Activated CD4-positive, alpha-beta T cell treated with anti-CD3 and anti-CD28 coated beads for 36 hours (primary cell): ENCODE measurements at places on chromosomes 11 and 22. TPM values are rescaled to one million over a fixed set of nuclear protein-coding genes. Genes with fewer than 3 reads are reported as not detected.

The CRYBA4 gene
- not detected for total RNA-seq

The MUC5B gene
- not detected for total RNA-seq

The OR2AG1 gene
- total RNA-seq, result not detected

The APOBEC3H gene
- total RNA-seq, result 7.3 TPM

The BRSK2 gene
- total RNA-seq, result 0.96 TPM

The GAL3ST1 gene
- not detected for total RNA-seq

The IL17REL gene
- total RNA-seq, result 0.16 TPM

The IFITM10 gene
- 0.21 TPM for total RNA-seq

GRCh38 chr22:36166518-36167220, 6.1 kb upstream of the APOL3 start:
- DNase-seq, result no peak

DNA sequence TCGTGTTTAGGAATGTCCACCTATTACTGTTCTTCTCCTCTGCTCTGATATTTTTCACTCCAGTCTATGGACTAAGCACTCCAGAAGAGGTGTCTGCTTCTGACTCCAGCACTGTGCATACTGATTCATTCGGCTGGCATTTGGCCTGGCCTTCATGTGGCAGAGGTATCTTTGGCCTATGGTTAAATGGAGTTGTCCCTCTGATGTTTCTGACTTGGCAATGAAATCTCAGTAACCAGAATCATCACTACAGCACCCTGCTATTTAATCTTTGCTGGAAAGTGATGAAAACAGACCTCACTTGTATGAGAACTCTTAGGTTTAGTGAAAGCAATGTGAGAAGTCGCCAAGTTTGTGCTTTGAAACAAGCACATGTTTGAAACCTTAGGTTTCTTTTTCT, 155.2 kb downstream of the MAML2 start:
- DNase-seq, result peak; percentile 61

DNA sequence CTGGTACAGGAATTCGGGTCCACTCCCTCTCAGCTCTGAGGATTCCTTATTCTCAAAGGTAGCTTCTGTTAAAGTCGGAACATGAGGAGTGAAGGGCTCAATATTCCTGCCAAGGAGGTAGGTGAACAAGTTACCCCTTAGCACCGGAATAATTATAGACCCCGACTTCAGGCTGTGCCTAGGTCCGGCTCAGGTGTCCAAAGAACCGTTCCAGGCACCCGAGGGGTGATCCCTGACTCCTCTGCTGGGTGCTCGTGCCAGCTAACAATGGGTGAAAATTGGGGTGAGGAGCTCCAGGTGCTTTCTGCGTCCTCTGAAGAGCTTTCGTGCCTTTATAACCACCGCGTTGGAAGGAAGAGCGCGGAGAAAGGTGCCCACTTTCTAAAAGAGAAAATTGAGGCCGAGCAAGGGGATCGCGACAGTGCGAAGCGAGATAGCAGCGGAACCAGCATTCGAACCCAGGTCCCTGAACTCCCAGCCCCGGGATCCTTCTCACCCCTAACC, 393 bp downstream of the CYB561A3 start:
- DNase-seq, result no peak

DNA sequence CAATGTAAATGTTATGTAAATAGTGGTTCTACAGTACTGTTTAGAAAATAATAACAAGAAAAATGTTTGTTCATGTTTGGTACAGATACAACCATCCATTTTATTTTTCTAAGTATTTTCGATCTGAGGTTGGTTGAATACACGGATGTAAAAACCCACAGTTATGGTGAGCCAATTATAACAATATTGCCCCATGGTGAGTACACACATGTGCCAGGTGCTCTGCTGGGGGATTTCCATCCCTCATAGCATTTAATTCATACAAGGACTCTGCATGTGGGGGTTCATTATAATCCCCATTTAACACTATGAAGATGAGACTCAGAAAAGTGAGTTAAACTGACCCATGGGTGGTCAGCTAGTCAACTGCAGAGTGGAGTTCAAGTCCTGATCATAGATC, 23.3 kb upstream of the TTC28 start:
- DNase-seq, result no peak

DNA sequence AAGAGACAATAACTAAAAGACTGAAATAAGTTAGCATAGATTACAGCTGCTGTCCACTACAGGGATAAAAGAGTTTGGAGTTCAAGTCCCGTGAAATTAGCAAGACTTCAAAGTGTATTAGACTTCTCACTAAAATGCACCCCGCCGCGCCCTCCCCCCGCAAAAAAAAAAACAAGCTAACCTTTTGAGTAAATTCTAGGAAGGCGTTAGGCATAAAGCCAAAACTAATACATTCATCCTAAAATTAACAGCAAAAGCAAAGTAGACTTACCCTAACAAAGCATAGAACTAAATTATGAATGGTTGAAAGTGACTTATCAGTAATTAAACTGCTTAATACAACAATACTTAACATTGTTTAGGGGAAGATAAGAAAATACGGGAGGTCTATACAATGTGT, 581.0 kb upstream of the CHORDC1 start:
- no peak for DNase-seq

DNA sequence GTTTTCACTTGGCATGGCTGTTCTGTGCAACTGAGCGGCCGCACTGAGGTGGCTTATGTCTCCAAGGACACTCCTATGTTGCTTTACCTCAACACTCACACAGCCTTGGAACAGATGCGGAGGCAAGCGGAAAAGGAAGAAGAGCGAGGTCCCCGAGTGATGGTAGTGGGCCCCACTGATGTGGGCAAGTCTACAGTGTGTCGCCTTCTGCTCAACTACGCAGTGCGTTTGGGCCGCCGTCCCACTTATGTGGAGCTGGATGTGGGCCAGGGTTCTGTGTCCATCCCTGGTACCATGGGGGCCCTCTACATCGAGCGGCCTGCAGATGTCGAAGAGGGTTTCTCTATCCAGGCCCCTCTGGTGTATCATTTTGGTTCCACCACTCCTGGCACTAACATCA, 2.1 kb downstream of the CLP1 start:
- DNase-seq, result no peak

DNA sequence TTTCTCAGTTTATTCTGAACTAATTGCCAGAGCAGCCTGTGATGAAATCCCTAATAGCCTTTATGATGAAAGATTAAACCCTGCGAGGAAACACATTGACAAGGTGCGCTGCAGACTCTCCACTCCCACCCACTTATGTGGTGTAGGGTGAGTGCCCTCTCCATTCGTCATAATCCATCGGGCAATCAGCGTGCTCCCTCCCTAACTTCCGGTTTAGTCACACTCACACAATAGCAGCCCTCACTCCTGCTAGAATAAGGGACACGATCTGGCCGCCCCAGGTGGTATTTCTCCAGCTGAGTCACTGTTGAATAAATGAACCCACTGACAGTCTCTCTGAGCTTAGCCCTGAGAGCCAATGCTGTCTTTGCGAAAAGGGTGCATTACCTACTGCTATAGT, 188.3 kb downstream of the OPCML start:
- DNase-seq, result no peak

DNA sequence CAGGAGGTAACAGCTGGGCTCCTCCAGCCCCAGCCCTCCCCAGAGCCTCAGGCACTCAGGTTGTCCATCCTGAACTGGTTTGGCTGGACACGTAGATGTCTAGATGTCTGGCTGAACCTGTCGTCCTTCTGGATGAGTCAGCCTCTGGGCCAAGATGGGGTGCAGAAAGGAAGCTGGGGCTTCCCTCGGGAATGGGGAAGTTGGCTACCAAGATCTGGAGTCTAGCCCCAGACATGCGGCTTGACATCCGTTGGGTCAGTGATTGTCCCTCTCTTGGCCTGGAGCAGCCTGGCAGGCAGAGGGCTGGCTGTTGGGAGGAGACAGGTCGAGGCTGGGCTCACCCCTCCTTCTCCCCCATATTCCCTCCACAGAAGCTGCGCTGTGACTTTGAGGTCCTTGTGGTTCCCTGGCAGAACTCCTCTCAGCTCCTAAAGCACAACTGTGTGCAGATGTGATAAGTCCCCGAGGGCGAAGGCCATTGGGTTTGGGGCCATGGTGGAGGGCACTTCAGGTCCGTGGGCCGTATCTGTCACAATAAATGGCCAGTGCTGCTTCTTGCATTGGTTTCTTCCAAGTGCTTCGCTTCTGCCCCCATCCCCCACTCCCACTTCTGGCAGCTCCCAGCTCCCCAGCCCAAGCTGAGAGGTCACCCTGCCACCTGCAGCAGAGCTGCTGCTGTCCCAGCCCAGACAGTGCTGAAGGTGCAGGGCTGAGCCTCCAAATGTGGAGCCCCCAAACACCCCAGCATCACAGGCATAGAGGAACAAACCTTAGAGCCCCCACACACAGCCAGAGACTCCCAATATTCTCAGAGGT, 1.3 kb downstream of the CST6 start:
- no peak for DNase-seq

- no peak for DNase-seq
These were observed 25.2 kb downstream of the PDE3B start for GRCh38 chr11:14668731-14669301.

DNA sequence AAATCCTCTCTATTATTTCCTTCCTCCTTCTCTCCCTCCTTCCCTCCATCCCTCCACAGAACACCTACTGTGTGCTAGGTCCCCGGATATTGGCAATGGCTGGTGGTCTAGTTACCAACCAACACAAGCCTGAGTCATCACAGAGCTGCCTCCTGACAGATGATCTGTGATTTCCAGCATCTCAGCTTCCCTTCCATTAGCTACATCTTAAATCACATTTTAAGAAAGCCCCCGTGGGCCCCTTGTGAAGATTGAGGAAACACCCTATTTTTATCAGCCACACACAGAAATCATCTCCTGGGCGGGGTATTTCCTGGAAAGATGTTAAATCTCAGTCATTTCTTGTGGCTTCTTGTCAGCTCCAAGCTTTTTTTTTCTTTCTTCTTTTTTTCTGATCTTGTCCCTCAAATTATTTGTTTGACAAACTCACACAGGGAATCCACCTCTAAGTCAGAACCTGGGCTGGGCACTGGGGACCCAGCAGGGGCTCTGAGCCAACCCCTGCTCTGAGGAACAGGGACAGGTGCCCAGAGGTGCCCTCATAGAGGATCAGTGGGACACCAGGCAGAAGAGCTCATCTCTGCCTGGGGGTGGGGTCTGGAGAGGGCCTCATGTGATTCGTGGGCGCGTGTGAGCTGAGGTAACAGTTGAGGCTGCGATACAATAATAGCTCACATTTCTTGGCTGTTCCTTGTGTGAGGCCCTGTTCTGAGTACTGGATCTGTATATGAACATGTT, 42.4 kb downstream of the CACNA1I start:
- DNase-seq, result peak; percentile 57

DNA sequence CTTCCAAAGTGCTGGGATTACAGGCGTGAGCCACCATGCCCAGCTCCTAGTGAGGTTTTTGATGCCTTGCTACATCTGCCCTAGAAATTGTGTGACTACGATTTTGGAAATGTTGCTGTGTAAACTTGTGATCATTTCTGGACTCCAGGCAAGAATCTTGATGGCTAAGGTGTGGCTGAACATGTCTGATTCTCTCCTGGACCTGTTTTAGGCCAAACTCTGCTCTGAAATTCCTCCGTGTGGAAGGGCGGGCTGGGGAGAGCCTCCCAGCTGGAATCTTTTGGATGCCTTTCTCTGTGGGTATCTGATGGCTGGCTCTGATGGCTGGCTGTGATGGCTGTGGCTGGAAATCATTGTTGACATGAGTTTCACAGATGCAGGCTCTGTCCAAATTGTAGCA, 8.2 kb downstream of the PNPLA3 start:
- DNase-seq, result no peak

DNA sequence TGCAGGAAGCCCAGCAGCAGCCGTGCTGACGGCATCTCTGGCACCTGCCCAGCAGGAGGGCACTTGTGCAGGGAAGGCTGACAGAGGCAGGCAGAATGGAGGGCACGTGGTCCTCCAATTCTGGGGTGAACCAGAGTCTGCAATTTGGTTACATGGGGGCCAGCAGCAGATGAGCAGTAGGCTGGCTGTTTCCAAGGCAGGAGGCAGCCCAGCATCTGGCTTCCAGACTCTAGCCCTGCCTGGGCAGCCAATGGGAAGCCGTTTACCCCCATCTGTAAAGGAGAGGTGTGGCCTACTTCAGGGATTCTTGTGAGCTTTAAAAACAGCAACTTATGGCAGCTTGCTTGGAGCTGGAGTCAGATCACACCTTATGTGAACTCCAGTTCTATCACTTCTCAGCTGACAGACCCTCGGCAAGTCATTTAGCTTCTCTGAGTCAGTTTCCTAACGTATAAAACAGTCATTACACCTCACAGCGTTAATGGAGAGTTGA, 27.9 kb upstream of the RASL10A start:
- DNase-seq, result no peak

- DNase-seq, result peak; percentile 88
These were observed 11.1 kb downstream of the POLR3H start for GRCh38 chr22:41532908-41533825.

- no peak for DNase-seq
These were observed 114.4 kb upstream of the ANO1 start for GRCh38 chr11:69963533-69964246.

DNA sequence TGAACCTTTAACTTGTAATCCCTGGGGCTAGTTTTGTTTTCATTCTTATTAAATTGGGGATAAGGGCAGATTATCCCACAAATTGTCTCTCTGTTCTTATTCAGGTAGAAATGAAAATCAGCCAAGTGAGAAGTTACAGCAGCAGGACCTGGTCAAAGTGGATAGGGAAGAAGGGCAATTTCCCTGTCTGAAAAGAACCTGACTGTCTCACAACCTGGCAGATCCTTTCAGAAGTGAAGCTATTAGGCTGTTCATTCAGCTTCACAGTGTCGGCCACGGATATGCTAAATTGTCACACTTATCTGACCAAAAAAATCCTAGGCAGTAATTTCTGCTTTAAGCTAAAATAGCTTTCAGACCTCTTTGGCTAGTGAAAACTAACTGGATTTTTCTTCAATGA, 712.6 kb upstream of the ANO5 start:
- no peak for DNase-seq

DNA sequence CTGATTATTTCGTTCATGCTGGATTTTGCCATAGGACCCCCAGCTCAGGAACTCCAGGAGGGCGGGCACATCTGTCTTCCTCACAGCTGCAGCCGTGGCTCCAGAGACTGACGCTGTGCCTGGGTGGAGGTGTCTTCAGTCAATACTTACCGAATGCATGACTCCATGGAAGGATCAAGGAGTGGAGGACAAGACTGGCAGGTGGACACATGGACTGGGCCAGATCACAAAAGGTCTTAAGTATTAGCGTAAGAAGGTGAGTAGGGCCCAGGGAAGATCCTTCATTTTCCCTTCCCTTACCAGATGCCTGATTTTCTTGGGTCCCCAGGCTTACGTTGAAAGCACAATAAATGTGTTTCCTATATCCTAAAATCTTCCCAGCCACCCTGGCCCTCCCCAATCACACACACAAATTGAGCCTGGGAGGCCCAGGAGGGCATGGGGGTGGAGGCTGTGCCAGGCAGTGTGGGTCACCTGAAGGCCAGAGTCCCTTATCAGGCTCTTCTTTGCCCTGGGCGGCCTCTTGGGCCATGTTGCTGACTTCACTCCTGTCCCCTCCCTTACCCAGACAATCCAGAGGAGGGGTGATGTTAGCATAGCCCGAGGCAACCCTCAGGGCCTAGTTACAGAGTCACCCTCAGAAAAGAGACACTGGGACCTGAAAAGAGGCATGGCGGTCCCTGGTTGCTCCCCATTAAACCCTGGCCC, 56.4 kb downstream of the CYTH4 start:
- no peak for DNase-seq

- no peak for DNase-seq
These were observed 167.8 kb downstream of the MSANTD4 start for GRCh38 chr11:105854269-105854668.

- no peak for DNase-seq
These were observed 278.4 kb upstream of the PDGFD start for GRCh38 chr11:104442321-104442720.

- no peak for DNase-seq
These were observed 6.8 kb downstream of the CFL1 start for GRCh38 chr11:65851083-65851579.
